ENCODE measurements at places on chromosomes 1 and 21.
A peak's percentile ranks its signal among the peaks of the same experiment; 100 is the strongest.

DNA sequence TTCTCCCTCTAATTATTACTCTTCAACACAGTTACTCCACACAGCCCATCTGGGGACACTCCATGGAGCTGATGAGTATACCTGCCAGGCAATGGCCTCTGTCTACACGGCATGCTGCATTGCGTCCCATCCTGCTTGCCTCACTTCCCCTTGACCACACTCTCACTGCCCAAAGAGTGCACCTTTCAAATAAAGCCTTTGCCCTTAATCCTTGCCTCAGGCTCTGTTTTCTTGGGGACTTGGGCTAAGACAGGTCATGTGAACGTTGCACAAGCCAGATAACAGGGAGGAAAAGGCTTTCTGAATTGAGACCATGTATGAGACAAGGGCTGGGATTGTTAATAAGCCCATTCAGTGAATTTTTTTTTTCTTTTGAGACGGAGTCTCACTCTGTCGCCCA is 40.0 kb upstream of the SIM2 start:
- no peak for DNase-seq

- DNase-seq = no peak
These were observed 30.2 kb upstream of the RNF187 start for GRCh38 chr1:228457017-228457395.

GRCh38 chr1:189782295-189782694 is 695.4 kb downstream of the BRINP3 start:
- no peak for DNase-seq

GRCh38 chr1:160993544-160994193 is 27.3 kb downstream of the F11R start:
- no peak for DNase-seq

- DNase-seq = no peak
These were observed 6.2 kb downstream of the WDR64 start for GRCh38 chr1:241658081-241658793.

GRCh38 chr1:29812408-29813135 is 576.2 kb downstream of the PTPRU start:
- DNase-seq = no peak

GRCh38 chr21:46394595-46395104 is 64.0 kb upstream of the DIP2A start:
- no peak for DNase-seq

DNA sequence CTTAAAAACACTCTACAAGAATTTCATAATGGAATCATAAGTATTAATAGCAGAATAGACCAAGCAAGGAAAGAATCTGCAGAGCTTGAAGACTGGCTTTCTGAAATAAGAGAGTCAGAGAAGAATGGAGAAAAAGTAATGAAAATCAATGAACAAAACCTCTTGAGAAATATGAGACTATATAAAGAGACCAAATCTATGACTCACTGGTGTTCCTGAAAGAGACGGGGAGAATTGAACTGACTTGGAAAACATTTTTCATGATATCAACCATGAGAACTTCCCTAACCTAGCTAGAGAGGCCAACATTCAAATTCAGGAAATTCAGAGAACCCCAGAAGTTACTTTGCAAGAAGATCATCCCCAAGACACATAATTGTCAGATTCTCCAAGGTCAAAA is 85.6 kb downstream of the GDAP2 start:
- DNase-seq = no peak

DNA sequence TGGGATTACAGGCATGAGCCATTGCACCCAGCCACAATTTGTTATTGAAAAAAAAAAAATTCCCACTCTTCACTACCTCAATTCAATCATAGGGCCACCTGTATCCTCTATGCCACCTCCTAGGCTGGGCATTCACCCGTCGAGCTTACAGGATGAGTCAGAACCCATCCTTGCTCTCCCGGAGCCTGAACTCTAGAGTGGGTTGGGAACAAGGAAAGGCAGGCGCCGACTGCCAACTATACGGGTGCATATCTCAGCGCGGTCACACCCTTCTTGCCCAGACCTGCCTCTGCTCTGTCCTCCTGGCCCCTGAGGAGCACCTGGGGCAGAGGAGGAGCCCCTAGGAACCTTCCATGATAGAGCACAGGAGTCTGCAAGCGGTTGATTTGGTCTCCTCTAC is 21.4 kb upstream of the LBR start:
- no peak for DNase-seq

DNA sequence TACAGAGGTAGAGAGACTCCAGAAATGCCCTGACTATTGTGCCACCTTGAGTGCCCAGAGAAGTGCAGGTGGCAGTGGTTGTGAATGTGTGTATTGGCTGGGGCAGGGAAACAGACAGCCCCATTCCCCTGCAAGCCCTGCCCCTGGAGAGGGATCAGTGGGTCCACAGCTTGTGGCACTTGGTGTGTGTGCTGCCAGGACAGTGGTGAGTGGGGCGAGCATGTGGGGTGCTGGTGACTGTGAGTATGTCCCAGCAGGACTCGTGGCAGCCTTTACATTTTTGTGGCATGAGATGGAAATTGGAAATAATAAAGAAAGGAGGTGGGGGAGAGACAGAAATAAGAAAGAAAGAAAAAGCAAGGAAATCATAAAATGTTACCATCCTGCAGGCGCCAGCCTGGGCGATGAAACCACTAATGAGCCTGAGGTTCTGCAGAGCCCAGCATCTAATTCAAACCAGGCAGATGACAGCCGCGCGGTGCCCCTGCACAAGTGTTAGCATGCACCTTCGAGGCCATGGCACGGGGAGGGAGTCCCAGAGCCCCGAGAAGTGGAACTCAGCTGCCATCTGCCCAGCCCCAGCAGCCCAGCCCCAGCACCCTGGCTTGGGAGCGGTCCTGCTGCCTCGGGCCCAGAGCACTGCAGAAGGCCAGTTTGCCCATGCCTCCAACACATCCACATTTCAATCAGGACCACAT is 49.1 kb upstream of the ZBTB40 start:
- no peak for DNase-seq

- DNase-seq = no peak
These were observed 1019.6 kb downstream of the PLA2G4A start for GRCh38 chr1:187848321-187848720.

DNA sequence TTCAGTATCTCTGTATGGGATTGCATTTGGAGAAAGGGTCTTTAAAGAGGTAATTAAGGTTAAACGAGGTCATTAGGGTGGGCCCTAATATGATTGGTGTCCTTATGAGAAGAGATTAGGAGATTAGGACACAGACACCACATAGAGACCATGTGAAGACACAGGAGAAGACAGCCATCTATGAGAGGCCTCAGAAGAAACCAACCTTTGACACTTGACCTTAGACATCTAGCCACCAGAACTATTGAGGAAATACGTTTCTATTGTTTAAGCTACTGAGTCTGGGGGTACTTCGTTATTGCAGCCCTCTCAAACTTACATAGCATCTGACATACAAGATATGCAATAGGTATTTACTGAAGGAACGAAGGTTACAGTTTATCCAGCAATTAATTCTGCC is 7.3 kb upstream of the VPS45 start:
- no peak for DNase-seq

DNA sequence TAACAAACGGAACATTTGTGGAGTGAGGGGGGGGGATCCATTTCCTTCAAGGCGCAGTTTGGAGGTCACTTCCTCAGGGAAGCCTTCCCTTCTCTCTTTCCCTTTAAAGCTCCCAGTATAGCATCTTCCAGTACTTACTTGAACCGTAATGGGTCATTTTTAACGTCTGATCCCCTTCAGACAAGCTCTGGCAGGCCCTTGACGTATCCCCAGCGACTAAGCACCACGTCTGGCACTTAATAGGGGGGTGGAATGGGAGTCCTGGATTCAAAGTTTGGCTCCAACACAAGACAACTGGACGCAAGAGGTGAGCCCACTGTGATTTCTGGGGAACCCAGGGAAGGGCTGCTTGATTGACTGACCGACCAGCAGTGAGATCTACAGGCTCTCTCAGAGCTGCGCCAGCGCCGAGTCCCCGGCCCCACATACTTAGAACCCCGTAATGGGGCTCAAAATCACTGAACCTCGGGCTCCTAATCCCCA is 441 bp downstream of the YARS1 start:
- no peak for DNase-seq

DNA sequence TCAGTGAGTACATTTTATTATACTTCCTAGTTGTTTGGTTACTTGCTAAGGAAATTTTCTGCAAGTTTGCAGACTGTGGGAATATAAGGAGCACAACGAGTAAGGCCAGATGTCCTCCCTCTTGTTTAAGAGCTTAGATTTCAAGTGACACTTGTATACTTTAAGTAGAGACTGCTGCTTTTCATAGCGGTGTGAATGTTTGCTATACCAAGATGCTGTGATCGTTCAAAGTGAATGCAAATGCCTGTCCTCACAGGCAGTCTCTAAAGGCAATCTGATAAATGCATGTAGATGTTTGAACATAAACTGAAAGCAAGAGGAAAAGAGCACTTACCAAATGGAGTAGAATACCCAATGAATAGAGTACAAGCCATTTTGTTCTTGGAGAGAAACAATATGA is 226.4 kb downstream of the NRIP1 start:
- no peak for DNase-seq

DNA sequence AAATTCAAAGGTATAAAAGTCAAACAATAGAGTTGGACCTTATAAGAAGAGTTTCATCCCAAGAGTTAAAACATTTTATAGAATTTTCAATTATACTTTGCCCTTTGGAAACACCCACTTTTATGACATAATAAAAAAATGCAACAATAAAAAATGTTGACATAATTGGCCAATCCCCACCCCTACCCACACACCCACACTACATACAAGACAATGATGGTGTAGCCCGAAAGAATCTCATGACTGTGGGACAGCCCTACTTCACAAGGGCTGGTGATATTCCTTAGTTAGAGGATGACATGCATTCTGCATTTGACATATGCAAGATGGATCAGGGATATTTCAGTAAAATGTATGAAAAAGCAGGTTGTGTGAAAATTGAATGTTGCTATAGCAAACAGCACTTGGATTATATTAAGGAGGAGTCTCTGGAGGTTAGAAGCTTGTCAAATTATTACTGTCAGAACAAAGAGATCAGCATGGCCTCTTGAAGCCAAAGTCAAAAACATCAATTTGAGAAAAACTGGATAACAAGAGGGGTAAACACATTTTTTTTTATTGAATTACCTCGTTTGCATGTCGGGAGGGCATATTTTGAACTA is 133.0 kb upstream of the SAMSN1 start:
- DNase-seq = no peak

DNA sequence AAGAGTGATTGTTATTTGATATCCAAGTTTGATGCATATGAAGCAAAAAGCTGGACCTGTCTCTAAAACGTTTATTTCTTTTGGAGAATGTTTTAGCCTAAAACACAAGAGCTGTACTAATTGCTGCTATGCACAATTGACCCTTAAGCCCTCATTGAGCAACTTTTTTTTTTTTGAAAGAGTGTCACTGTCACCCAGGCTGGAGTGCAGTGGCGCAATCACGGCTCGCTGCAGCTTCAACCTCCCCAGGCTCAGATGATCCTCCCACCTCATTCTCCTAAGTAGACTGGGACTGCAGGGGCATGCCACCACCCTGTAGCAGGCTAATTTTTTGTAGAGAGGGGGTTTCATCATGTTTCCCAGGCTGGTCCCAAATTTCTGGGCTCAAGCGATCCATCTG is 129.1 kb downstream of the PIK3R3 start:
- DNase-seq = no peak

DNA sequence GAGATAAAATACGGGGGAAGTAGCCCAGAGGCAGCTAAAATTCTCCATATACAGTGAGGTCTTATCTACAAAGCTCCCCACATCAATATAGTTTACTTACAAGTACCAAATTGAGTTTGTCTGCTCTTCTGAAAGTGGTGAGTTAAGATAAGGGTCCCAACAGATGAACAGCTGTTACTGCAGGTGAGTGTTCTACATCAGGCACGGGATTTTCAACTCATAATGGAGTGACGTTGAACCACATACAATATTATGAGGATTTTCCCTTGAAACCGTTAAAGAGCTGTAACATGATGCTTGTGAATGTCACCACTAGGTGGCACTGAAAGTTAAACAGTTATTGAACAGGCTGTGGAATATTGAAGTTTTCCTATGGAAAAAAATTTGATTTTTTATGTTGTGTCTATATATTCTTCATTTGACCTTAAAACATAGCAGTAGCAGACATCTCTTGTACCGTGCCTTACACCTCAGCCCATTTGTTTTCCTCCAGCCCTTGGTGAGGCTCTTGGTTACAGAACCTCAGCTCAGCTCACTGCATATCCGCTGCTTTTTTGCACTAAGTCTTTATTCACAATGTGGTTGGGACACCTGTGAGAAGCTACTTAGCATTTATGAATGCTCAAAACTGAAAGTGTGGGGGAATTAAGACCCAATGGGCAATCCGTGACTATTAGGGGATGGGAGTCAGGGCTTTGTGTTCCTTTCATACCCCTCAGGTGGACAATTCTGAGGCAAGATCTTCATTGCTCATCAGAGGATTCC is 23.2 kb downstream of the CD1D start:
- DNase-seq = no peak

GRCh38 chr1:1602304-1602967 is 2.5 kb upstream of the FNDC10 start:
- DNase-seq = no peak

GRCh38 chr1:209768354-209768774 is 12.5 kb downstream of the TRAF3IP3 start:
- peak; percentile 92 for DNase-seq

- no peak for DNase-seq
These were observed 16.8 kb upstream of the ETV3 start for GRCh38 chr1:157154940-157155514.

- no peak for DNase-seq
These were observed 323.4 kb upstream of the VAMP3 start for GRCh38 chr1:7447736-7448135.

GRCh38 chr21:34086887-34087306 is 13.5 kb downstream of the MRPS6 start:
- DNase-seq = no peak

DNA sequence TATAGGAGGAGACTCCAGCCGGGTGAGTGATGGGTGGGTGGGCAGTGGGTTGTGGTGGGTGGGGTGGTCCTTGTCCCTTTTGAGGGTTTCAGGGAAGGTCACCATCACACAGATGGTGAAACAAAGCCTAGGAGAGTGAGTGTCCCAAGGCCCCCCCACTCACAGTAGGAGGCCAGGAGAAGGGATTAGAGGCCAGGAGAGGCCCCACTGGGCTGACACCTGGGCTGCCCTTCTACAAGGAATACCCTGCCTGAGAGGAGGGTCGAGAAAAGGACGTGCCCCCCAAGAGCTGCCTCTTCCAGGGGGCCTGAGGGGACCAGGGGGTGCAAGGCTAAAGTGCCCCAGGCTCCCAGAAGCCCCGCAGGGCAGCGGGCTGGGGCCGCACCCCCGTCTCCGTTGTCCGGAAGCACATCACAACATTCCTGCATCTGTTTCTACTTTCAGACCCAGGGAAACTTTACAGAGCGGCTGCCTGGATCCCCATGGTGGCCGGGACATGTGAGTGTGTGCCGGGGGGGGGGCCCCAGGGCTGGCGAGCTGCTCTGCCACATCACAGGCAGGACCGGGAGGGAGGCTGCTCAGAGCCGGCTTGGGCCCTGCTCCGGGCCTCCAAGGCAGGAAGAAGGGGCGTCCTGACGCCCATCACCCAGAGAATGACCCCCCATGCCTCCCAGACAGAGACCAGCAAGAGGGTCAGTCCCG is 68.2 kb downstream of the ARHGEF16 start:
- no peak for DNase-seq

- no peak for DNase-seq
These were observed 53.4 kb downstream of the DPH5 start for GRCh38 chr1:100972185-100972584.

GRCh38 chr1:31122741-31123140 is 57.2 kb upstream of the PUM1 start:
- DNase-seq = no peak

- no peak for DNase-seq
These were observed 10.5 kb downstream of the C1orf115 start for GRCh38 chr1:220700556-220701179.

All from stimulated activated CD4-positive, alpha-beta T cell treated with anti-CD3 and anti-CD28 coated beads, Interleukin-1b, Interleukin-23, amount 100 ng/mL, for 48 hours (primary cell).